ENCODE measurements at places on chromosomes 16 and 17.

GRCh38 chr17:72725433-72726068, 366.9 kb downstream of the SLC39A11 start:
- peak; percentile 76 for DNase-seq

GRCh38 chr16:12239226-12239625, 262.7 kb downstream of the SNX29 start:
- DNase-seq = no peak

DNA sequence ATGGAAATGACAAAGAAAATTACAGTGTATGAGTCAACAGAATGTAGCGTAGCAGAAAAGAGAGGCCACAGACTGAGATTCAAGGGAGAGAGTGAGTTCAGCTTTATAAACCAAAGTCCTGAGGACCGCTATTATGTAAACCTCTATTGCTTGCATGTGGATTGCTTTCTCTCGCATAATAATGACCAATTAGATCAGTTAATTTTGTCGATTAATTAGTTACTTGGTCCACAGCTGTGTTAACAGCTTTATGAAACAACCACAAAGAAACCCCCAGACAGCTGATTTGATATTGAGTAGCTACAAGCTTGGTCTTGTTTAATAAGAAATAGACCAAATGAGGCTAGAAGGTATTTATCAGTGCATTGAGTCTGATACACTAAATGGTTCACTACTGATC, 291.8 kb upstream of the ERCC4 start:
- DNase-seq = no peak

- DNase-seq = no peak
These were observed 43.4 kb downstream of the METTL16 start for GRCh38 chr17:2468270-2468669.

GRCh38 chr17:75622771-75623273, 10.4 kb upstream of the SMIM5 start:
- DNase-seq = no peak

DNA sequence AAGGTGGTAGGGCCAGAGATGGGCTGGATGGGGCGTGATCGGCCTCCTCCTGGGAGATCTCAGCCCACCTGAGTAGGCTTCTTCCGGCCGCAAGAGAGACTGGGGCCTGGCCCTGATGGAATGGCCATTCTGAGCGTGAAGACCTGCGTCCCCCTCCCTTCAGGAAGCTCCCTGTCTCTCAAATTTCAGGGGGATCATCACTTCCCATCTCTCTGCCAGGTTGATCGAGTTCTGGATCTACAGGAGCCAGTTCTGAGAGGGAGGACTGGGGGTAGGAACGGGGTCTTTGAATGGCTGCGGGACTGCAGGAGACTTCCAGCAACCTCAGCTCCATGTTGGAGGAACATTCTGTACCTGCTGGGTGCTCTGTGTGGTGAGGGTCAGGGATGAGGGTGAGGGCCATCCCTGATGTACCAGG, 9.3 kb upstream of the GSDMA start:
- no peak for DNase-seq

- no peak for DNase-seq
These were observed 2.5 kb downstream of the DNAI2 start for GRCh38 chr17:74276541-74277009.

DNA sequence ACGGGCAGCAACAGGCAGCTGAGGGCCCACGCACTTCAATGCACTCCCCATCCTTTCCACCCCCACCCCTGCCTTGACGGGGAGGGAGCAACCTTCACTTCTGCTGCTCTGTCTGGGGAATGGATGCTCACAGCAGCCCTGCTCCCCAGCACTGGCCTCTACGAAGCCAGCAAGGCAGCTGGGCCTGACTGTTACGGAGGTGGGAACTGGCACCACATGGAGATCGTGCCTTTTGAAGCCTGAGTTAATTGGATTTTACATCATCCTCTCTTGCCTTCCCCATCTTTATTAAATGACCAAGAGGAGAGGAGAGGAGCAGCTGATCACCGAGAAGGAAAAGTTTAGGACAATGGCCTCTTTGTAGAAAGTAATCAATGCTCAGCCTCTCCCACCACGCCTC, 187.0 kb upstream of the RPL38 start:
- DNase-seq = no peak

DNA sequence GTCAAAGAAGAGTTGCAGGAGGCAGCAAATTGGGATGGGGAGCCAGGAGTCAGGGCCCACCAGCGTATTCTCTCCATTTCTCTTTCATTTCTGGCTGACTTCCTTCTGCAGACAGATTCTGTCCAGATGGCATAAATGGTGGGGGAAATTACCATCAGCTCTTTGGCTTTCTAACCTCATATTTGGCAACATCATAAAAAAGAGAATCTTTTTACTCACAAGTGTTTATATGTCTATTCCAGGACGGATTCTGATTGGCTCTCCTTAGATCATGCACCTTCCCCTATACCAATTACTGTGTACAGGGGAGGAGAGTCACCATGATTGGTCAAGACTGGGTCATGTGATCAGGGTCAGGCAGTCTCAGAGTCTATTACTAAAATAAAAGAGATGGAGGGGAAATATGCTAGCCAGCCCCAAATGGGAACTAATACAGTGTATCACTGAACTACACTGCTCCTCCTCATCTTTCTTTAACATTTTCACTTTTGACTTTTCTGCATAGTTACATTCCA, 537.1 kb upstream of the EEF2KMT start:
- no peak for DNase-seq

DNA sequence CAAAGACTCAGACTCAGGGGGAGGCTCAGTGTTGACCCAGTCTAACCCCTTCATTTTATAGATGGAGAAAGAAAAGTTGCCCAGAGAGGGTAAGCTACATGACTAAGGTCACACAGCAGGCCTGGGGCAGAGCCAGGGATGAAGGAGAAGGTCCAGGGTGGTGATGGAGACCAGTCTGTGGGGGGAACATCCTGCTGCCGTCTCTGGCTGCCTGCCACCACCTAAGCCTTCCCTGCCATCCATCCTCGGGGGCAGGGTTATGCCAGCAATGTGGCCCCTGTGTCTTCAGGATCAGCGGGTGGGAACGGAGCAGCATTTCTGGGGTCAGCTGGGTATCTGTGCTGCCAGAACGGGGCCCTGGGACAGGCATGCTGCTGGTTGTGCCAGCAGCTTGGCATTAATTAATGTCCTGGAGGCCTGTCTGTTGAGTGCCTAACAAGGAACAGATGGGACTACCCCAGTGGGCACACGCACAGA, 5.5 kb downstream of the DOK4 start:
- DNase-seq = no peak

GRCh38 chr17:3888343-3889171, 4.3 kb downstream of the CAMKK1 start:
- peak; percentile 95 for DNase-seq

DNA sequence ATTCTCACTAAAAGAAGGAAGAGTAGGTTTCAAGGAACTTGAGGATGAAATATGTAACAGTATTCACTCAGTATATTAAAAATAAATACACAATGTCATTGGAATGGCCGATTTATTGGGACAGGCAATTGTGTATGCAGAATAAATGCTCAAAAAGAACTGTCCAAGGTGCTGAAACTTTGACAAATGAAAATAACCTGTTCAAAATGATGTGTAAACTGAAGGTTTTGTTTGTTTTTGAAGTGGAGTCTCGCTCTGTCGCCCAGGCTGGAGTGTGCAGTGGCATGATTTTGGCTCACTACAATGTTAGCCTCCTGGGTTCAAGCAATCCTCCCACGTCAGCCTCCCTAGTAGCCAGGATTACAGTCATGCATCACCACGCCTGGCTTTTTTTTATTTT, 318.7 kb upstream of the RBFOX1 start:
- DNase-seq = peak; percentile 3

DNA sequence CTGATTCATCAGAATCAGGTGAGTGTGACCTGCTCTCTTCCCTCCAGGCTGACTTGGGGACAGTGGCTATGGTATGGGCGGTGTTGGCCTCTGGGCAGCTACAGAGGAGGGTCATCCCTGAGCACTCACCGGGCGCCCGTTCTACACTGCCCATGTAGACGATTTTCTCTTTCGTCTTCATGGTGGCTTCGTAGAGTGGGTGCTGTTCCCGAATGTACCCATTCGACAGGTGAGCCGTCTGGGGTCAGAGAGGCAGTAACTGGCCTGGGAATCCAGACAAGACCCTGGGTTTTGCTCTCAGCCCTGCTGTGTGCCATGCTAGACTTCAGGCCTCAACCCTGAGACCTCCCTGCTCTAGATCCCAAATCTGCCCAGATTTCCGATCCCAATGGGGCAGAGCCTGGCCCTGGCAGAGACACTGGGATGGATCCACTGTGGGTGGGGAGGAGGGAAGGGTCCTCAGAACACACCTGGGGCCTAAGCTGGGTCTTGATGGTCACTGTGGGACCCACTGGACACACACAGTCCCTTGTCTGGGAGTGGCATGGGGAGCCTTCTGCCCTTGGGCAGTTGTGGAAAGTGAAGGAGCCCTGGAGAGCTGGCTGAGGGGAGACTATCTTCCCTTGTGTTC, 13.2 kb downstream of the USP6 start:
- no peak for DNase-seq

DNA sequence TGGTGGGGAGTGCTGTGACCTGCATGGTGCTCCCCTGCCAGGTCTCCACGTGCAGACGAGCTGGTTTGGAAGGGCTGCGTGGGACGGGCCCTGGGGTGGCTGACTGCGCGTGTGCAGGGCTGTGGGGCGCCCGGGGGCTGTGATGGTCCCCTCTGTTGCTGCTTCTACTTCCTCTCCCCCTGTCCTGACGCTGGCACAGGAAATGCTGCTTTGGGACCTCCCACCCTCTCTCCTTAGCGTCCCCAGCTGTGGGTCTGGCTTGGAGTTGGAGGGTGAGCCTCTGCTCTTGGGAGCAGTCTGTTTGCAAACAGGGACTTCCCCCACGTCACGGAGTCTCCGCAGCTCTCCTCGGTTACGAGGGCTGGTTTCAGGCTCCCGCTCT, 35.2 kb downstream of the TSC2 start:
- no peak for DNase-seq

GRCh38 chr17:71011391-71011790, 842.1 kb downstream of the KCNJ2 start:
- DNase-seq = no peak

GRCh38 chr16:89071686-89072547, 21.7 kb upstream of the ACSF3 start:
- DNase-seq = no peak

DNA sequence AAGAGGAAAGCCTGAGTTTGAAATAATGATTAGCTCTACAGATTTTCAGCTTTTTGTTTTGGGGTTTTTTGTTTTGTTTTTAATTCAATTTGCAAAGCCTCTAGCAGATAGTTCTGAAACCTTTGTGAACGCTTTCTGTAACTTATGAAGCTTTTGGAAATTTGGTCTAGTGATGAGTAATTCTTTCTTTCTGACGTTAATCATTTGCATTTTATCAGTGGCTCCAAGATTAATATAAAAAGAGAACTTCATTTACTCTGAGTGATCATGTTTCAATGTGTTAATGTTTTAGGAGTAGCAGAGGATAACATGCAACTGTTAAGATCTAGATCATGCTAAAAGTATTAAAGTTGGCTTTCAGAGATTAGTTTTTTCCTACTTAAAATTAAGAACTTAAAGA, 160.3 kb upstream of the TBX2 start:
- no peak for DNase-seq

- no peak for DNase-seq
These were observed 41.7 kb downstream of the SEC14L1 start for GRCh38 chr17:77182205-77183172.

- DNase-seq = no peak
These were observed 4.7 kb upstream of the PIK3R6 start for GRCh38 chr17:8872036-8872704.

DNA sequence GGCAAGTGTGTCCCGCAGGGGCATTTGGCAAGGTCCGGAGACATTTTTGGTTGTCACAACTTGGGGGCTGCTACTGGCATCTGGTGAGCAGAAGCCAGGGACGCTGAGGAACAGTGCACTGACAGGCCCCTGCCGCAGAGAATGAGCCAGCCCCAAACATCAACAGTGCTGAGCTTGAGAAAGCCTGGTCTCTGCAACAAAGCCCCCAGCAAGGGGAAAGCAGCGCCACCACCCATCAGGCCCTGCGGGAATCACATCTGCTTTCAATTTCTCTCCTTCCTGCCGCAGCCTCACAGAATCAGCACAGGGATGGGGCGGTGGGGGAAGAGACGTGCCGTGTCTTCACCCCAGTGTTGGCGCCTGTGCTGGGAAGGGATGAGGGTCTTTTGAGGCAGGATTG, 14.8 kb upstream of the PRPSAP1 start:
- DNase-seq = no peak

DNA sequence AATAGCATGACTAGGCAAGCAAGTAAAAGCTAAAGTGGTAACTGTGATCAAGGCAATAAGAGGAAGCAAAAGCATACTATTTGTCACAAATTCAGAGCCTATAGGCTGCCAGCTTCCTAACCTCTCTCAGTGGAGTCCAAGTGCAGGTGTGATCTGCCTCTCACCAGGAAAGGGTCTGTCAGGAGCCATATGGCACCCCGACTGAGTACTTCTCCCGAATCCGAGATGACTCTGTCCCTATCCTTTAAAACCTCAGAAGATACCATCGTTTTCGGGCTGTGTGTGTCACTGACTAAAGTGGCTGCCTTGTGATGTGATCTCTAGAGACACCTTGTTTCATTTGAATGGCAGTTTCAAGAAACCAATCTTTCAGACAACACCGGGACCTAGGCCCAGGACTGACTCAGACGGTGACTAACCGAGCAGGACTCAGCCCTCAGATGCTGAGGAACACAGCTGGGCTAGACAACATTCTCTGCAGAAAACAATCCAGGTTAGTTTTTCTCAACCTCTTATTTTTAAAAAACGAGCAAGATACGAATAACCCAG, 63.6 kb downstream of the SMG6 start:
- peak; percentile 93 for DNase-seq

DNA sequence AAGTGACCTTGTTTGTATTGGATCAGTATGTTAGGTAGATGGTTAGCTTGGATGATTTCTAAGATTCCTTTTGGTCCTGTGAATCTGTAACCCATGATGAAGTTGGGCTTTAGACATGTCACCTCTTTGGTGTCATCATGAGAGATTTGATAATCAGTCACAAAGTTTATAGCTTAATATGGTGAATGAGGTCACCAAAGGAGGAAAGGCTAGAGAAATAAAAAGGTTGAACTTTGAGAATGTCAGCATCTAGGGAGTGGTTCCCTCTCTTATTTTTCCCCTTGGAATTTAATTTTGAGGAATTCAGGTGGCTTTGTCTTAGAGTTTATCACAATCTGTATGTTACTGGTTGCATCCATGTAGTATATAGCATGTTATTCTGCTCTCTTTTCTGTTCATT, 45.3 kb downstream of the NLK start:
- no peak for DNase-seq

DNA sequence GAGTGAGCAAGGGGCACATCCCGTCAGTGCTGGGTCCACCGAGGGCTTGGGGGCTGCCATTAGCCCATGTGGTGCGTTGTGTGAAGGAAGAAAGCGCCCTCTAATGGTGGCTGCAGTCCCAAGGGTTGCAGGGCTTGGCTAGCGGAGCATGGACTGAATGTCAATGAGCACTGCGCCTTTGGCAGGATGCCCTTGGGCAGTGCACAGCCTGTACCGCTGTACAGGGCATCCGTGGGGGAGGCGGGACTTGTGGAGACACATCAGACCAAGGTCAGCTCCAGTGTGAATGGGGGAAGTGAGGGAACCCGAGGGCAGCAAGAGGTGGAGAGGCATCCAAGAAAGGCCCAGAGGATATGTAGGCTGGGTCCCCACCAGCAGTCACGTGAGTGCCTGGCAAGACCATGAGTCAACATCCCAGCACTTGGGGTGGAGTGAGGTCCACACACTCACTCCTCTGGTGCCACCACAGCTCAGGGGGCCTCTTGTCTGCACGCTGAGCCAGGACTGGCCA, 75.5 kb upstream of the MED9 start:
- DNase-seq = peak; percentile 14
